Stimulated activated naive CD4-positive, alpha-beta T cell treated with Interleukin-2 at 50 U/mL for 16 hours (primary cell): ENCODE measurements at places on chromosomes 12 and 14.

GRCh38 chr14:68369281-68370056 lies 423.4 kb downstream of the ZFP36L1 start:
- DNase-seq, result no peak

DNA sequence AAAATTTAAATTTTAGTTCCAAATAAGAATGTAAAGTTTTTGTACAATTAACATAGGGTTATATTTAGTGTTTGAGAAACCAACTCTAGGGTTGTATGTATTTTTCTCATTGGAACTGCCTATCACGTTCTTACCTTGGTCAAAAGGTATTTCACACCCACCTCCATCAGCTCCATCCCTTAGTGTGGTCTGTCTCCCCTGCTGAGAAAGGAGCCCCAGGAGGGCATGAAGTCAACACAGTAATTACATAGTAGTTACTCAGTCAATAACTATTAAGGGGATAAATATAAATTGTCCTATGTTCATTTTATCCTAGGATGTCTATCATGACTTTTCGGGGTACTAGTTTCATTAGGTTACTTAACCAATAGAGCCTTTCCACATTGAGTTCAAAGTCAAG lies 106.3 kb downstream of the AKAP6 start:
- no peak for DNase-seq

GRCh38 chr12:85644508-85644907 lies 191.7 kb downstream of the RASSF9 start:
- no peak for DNase-seq

DNA sequence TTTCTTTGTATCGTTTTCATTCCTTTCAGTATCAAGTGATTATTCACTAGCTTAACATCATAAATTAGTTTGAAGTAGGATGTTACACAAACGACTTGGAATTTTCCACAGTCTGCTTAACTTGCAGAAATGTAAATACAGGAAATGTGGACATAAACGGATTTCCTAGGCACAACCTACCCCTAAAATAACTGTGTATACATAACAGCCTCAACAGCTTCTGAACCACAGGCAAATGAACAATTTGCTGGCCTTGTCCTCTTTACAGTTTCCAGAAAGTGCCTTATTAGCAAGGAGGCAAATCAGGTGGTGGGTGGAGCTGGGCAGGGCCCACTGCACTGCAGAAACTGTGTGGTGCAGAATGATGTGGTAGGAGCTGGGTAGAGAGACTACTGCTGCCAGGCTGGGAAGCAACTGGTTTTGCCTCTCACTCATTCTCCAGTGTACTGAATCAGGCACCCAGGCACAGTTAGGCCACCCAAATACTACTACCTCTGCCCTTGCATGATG lies 14.1 kb downstream of the DRAM1 start:
- no peak for DNase-seq

DNA sequence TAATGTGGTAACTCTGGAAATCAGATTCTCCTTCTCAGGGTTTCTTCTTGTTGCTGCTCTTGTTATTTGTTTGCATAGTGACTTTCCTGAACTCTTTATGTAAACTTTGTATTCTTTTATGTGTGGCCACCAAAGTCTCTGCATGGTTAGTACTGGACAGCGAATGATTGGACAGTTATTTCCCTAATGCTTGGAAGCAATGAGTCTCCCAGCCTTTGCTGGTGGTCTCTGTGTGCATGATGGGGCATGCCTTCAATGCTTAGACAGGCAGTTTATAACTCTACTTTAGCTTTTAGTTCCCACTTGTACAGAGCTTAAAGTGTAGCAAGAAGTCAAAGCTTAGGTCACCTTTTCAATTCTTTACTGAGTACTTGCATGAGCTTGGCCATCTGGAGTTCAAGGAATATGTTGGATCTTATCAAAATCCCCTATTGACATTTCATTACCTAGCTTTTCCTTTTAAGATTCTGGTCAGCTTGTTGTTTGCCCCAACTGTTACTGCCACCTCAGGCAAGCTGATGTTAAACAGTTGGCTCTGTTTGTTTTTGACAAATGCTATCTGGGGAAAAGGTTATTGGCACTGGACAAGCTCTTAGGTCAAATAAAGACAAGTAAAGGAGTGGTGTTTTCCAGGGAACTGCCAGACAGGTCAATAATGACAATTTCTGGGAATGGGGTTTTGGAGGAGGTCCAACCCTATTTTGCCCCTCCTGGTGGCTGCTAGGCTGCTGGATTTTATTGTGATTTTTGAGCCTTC lies 12.3 kb downstream of the CCDC91 start:
- no peak for DNase-seq

DNA sequence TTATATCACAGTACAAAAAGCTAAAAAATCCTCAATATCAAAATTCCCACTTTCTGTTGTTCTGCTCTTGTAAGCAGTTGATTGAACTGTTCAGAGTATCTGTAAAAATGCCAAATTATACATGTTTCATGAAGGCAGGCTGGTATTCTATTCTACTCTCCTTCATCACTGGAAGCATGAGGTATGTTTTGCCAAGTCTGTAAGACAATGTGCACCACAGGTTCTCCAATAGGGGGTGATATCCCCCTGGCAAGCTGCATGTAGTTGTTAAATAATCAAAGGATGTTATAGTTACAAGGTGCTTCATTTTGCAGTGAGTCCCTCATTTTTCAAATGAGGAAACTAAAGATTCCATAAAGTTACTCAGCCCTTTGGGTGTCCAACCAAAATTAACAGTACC lies 15.1 kb upstream of the NEK9 start:
- DNase-seq, result no peak

GRCh38 chr12:18684430-18684829 lies 53.4 kb downstream of the PLCZ1 start:
- no peak for DNase-seq

GRCh38 chr12:3928538-3929184 lies 55.5 kb upstream of the PARP11 start:
- no peak for DNase-seq

DNA sequence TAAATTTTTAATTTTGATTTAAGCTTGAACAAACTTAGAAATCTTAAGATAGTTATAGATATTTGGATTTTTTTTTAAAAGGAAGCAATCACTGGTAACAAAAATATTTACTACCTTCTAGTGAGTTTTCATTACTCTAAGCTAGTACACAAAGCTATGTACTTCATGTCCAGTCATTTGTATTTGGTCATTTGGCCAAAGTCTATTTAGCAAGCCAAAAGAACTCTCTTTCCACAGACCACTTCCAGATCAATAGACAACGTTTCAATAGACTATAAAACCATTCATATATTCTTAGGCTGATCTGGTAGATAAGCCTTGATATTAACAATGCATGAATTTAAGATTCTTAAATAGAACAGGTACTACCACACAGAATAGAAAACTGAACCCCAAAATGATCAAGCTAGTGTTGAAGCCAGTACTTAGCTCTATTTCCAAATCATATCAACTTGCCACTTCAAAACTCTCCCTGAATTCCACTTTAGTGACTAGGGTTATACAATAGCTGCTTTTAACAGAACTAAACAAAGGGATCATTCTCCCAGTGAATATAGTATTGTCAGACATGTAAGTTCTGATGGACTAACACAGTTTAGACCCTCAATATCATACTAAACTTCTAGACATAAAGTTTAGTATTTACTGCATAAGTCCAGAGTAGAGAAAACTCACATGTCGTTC lies 21.7 kb downstream of the CAPRIN2 start:
- no peak for DNase-seq
